GM12892 (cell line): ENCODE measurements at places on chromosomes 13 and 19.

DNA sequence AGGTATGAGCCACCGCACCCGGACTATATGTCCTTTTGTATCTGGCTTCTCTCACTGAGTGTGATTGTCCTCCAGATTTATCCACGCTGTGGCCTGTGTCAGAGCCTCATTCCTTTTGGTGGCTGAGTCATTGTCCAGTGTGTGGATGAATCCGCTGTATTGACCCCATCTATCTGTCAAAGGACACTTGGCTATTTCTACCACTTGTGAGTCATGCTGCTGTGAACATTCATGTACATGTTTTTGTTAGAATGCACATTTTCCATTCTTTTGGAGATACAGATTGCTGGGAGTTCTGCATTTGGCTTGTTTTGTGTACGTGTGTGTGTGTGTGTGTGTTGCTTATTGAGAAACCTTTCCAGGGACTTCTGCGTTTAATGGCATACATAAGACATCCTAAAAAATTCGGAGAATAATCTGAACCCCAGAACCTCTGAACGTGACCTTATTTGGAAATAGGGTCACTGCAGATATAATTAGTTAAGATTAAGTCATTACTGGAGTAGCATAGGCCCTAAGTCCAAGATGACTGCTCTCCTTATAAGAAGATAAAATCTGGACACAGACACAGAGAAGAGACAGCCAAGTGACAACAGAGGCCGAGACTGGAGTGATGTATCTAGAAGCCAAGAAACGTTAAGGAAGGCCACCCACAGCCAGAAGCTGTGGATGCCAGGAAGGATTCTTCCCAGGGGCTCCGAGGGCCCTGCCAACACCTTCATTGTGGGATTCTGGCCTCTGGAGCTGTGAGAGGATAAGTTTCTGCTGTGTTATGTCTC is 4.9 kb upstream of the GIPC3 start:
- no peak for DNase-seq

DNA sequence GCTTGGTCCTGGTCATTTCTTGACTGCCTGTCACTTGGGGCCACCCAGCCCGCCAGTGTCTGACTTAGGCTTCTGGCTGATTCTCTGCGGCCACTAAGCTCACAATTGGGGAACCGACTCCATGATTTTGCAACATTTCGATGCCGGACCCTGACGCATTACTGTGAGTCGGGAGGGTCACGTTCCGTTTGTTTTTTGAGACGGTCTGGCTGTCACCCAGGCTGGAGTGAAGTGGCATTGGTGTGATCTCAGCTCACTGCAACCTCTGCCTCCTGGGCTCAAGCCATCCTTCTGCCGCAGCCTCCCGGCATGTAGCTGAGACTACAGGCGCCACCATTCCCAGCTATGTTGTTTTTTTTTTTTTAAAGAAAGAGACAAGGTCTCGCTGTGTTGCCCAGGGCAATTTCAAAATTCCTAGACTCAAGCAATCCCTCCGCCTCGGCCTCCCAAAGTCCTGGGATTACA is 3.2 kb upstream of the ADAT3 start:
- no peak for DNase-seq

DNA sequence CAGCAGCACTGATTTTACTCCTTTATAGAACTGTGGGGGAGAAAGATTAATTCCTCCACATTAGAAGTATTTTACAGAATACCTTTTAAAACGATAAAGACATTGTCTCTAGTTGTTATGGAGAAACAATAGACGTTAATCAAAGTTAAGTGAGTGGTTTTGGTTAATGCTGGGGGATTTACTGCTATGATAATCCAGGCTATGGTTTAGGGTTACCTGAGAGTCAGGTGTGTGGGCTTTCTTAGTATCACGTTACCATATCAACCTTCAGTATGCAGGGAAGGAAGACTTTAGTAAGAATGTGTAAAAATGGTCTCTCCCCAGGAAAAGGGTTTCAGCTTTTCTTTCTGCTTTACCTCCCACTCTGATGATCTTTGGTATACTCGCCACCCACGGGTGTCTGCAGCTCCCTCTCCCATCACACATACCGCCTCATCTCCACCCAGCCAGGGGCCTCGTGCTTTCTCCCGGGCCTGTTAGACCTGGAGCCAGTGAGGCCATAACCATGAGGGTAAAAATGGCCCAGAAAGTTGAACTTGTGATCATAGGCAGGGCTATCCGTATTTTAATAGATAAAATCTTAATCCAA is 45.6 kb upstream of the WDFY2 start:
- DNase-seq, result no peak

GRCh38 chr13:51152701-51153100 is 41.6 kb upstream of the C13orf42 start:
- no peak for DNase-seq

GRCh38 chr13:32173881-32174280 is 141.3 kb downstream of the ZAR1L start:
- no peak for DNase-seq

DNA sequence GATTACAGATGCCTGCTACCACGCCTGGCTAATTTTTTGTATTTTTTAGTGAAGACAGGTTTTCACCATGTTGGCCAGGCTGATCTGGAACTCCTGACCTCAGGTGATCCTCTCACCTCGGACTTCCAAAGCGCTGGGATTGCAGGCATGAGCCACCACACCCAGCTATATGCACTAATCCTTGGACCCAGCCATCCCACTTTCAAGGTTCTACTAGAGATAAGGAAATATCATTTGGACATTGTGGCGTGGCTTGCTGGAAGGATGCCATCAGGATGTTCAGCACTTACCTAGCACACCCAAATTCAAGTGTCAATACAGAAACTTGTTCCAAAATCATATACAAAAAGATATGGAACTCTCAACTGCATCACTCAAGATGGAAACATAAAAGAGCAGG is 136.4 kb downstream of the ABCC4 start:
- no peak for DNase-seq

GRCh38 chr19:17339088-17339741 is 1.9 kb downstream of the GTPBP3 start:
- DNase-seq, result no peak

GRCh38 chr19:7153022-7153421 is 83.5 kb downstream of the ZNF557 start:
- no peak for DNase-seq

DNA sequence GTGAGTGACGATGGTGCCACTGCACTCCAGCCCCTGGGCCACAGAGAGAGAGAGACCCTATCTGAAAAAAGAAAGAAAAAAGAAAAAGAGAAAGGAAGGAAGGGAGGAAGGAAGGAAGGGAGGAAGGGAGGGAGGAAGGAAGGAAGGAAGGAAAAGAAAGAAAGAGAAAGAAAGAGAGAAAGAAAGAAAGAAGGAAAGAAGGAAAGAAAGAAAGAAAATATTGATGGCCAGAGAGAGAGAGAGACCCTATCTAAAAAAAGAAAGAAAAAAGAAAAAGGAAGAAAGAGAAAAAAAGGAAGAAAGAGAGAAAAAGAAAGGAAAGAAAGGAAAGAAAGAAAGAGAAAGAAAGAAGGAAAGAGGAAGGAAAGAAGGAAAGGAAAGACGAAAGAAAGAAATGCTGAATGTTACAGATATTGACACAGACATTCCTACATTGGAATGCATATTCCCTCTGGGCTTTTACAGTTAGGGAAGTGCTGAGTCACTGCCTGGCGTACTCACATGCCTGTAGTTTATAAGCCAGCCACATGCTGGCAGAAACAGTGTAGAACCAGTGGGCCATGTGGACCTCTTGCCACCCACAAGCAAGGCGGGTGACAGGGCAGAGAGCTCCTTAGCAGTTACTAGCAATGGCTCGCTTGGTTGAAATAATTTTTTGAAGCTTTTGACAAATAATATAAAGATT is 34.6 kb upstream of the SLC46A3 start:
- DNase-seq, result no peak

DNA sequence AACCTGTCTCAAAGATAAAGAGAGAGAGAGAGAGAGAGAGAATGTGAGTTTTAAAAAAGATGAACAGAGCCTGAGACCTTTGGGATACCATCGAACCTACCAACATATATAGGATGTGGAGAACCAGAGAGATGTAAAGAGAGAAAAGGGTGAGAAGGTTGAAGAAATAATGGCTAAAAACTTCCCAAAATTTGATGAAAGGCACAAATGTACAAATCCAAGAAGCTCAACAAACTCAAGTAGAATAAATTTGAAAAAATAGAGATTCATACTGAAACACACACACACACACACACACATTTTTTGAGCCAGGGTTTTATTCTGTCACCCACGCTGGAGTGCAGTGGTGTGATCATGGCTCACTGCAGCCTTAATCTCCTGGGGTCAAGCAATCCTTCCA is 16.3 kb downstream of the ZNF558 start:
- no peak for DNase-seq

DNA sequence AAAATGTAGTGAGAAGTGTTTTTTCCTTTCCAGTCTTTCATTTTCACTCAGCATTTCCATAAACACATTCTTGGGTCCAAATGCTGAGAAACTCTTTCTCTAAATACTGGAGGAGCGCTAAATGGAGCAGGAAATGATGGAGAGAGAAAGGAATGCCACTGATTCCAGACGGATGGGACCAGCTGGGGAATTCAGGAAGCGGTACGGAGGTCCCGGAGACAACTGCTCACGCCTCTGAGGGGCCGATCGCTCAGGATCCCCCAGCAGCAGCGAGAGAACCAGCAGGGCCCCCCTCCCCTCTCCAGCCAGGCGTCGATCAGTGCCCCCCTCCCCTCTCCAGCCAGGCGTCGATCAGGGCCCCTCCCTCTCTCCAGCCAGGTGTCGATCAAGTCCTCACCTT is 13.2 kb downstream of the RASA3 start:
- DNase-seq, result no peak

- no peak for DNase-seq
These were observed 59.7 kb upstream of the TNFRSF19 start for GRCh38 chr13:23510544-23510916.

GRCh38 chr19:45446295-45446694 is 21.5 kb upstream of the FOSB start:
- no peak for DNase-seq

GRCh38 chr13:105139380-105140285 is 1395.8 kb downstream of the EFNB2 start:
- DNase-seq, result no peak

DNA sequence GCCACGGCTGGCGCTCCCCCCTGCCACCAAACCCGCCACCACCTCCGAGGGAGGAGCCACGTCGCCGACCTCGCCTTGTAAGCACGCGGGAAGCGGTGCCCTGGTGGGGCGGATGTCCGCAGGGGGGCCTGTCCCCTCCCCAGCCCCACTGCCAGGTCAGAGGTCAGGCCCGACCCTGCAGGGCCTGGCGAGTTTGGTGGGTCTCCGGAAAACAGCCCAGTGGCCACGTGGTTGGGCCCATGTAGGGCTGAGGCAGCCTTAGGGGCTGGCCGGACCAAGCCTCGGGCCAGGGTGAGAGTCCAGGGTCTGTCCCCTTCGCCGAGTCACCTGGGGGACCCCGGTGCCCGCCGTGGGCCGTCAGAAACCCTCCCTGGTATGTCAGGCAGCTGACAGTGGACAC is 26.5 kb downstream of the SMIM24 start:
- no peak for DNase-seq

- DNase-seq, result no peak
These were observed 301.0 kb downstream of the TBC1D4 start for GRCh38 chr13:75180805-75181455.

DNA sequence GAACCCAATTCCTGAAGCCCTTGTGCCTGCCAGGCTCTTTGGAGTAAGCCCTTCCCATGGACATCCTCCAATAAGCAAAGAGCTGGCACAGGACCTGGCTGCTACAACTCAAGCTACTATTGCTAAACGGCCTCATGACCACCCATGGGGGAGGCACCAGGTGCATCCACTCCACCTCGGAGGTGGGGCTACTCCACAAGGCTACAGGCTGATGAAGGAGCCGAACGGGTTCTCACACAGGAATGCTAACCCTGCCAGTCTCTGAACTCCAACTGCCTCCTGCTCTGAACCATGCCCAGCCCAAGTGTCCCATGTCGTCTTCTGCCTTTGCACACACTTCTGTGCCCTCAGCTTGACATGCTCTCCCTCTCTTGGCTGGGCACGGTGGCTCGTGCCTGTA is 10.0 kb downstream of the SYMPK start:
- no peak for DNase-seq

DNA sequence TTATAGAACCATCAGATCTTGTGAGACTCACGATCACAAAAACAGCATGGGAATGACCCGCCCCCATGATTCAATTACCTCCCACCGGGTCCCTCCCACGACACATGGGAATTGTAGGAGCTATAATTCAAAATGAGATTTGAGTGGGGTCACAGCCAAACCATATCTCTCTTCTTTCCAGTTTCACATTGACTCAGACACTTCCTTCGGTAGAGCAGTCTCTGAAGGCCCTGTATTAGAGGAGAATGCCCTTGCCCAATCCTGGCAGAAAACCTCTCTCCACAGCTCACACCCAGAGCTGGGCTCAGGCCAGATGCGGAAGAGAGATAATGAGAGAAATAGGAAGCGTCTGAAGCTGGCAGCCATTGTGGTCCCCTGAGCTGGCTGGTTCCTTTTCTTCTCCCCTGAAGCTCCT is 72.4 kb upstream of the CLDN10 start:
- DNase-seq, result no peak

DNA sequence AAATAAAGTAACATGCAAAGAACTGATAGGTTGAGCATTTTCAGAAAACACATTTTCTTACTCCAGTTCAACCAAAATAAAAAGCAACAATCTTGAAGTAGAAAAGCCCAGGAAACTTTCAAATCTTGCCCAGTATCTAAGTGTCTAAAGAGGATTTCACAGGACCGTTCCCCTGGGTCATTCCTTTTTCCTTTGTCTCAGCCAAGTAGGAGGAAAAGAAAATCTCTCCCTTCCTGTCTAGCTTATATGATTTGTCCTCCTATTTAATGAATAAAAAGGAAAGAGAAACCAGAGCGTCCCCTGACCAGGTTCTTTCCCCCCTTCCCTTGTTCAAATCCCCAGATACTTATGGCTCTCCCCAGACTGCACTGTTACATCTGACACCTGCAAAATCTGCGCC is 248.0 kb downstream of the KCTD12 start:
- DNase-seq, result no peak

DNA sequence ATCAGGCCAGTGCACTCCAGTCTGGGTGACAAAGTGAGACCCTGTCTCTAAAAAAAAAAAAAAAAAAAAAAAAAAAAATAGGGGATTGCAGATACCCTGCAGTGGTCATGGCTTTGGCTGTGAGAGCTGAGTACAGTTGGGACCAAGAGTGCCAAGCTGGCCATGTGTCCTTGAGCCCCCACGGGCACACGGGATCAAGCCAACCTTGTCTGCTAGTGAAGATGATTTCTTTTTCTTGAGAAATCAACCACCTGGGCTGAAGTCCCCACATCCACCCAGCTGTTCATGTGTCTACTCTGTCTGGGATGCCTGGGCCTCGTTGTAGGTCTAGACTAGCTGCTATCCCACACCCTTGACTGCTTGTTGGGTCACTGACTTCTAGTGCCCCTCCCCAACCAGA is 34.0 kb downstream of the CERS4 start:
- no peak for DNase-seq

GRCh38 chr19:40550951-40551350 is 25.7 kb upstream of the SHKBP1 start:
- no peak for DNase-seq
